SK-N-SH (cell line): ENCODE measurements at places on chromosomes 4 and X. TPM values are rescaled to one million over a fixed set of nuclear protein-coding genes. Genes with fewer than 3 reads are reported as not detected.
A peak's percentile ranks its signal among the peaks of the same experiment; 100 is the strongest.

The CENPE gene
- 1.3 and 1.7 TPM in 2 replicates for polyA plus RNA-seq

The DAPP1 gene
- polyA plus RNA-seq, result not detected in 2 replicates

The TEX11 gene
- polyA plus RNA-seq, result not detected in 2 replicates

DNA sequence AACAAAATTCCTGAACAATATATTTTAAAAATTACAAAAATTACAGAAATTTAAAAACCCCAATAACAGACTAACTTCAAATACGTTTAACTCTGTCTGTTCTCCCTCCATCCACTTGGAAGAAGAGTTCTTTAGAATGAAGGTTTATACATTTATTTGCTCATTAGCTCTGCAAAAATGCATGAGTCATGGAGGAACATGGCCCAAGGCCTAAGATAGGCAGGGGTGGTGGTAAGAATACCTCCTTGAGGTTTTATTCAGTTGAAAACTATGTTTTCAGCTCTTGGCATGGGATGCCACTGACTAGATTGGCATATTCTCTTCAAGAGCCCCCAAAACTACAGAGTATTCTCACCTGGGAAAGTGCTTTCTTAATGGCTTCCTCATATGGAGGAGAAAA is 8.8 kb upstream of the LRRC66 start:
- no peaks in the 10 kb centered on the region for H3K4me1 ChIP-seq
- H3K27me3 ChIP-seq, result no peaks in the 10 kb centered on the region
- DNase-seq, result no peak
- H3K36me3 ChIP-seq, result peaks cover 67% of the 10 kb centered on the region
- H3K27ac ChIP-seq, result peak overlapping the region; percentile 32
- no peak overlapping the region for H3K4me3 ChIP-seq

GRCh38 chrX:64395568-64395929 is 297 bp upstream of the MTMR8 start:
- H3K4me3 ChIP-seq, result peak overlapping the region; percentile 62
- H3K27ac ChIP-seq, result no peak overlapping the region
- no peak for DNase-seq
- no peaks in the 10 kb centered on the region for H3K27me3 ChIP-seq

The MAOB gene
- polyA plus RNA-seq, result 0.92 and 0.93 TPM in 2 replicates

GRCh38 chr4:25575611-25576010 is 80.0 kb upstream of the SLC34A2 start:
- no peaks in the 10 kb centered on the region for H3K4me1 ChIP-seq
- no peaks in the 10 kb centered on the region for H3K36me3 ChIP-seq
- H3K4me3 ChIP-seq, result no peak overlapping the region
- no peak overlapping the region for H3K27ac ChIP-seq
- DNase-seq, result no peak

The NPY2R gene
- 0.05 TPM in 1 of 2 replicates, not detected in the other for polyA plus RNA-seq

The HTN3 gene
- not detected in 2 replicates for polyA plus RNA-seq

- no peak overlapping the region for H3K4me3 ChIP-seq
- no peaks in the 10 kb centered on the region for H3K36me3 ChIP-seq
- H3K27me3 ChIP-seq, result no peaks in the 10 kb centered on the region
- H3K27ac ChIP-seq, result no peak overlapping the region
- H3K4me1 ChIP-seq, result no peaks in the 10 kb centered on the region
- no peak for DNase-seq
These were observed 12.1 kb downstream of the HEPH start for GRCh38 chrX:66176134-66176533.

GRCh38 chrX:43733699-43734098 is 77.6 kb downstream of the MAOA start:
- H3K4me1 ChIP-seq, result no peaks in the 10 kb centered on the region
- DNase-seq, result no peak
- no peaks in the 10 kb centered on the region; the same call in 1 of the 2 replicates for H3K27me3 ChIP-seq
- no peak overlapping the region for H3K27ac ChIP-seq

The ERCC6L gene
- 1.5 and 1.8 TPM in 2 replicates for polyA plus RNA-seq

- no peak overlapping the region for H3K27ac ChIP-seq
- DNase-seq, result no peak
- no peaks in the 10 kb centered on the region for H3K4me1 ChIP-seq
- no peaks in the 10 kb centered on the region; the same call in 1 of the 2 replicates for H3K27me3 ChIP-seq
These were observed 36.3 kb upstream of the GRPR start for GRCh38 chrX:16087076-16087475.

GRCh38 chrX:1023676-1024075 is 188.8 kb downstream of the CRLF2 start:
- H3K36me3 ChIP-seq, result no peaks in the 10 kb centered on the region
- H3K4me3 ChIP-seq, result no peak overlapping the region
- DNase-seq, result no peak
- H3K27me3 ChIP-seq, result peaks cover 12% of the 10 kb centered on the region; the same call in 1 of the 2 replicates
- no peak overlapping the region for H3K27ac ChIP-seq

The RADX gene
- not detected in 2 replicates for polyA plus RNA-seq

GRCh38 chr4:61958591-61958990 is 758.5 kb downstream of the ADGRL3 start:
- no peaks in the 10 kb centered on the region for H3K36me3 ChIP-seq
- no peak overlapping the region for H3K27ac ChIP-seq
- no peak overlapping the region for H3K4me3 ChIP-seq
- no peaks in the 10 kb centered on the region for H3K4me1 ChIP-seq
- no peak for DNase-seq

GRCh38 chrX:22135994-22136684 is 104.0 kb downstream of the PHEX start:
- H3K27ac ChIP-seq, result no peak overlapping the region
- peak; percentile 30 for DNase-seq
- no peaks in the 10 kb centered on the region for H3K36me3 ChIP-seq
- H3K4me3 ChIP-seq, result no peak overlapping the region
- H3K4me1 ChIP-seq, result peaks cover 10% of the 10 kb centered on the region
- no peaks in the 10 kb centered on the region for H3K27me3 ChIP-seq

The MFAP3L gene
- polyA plus RNA-seq, result 5.4 and 8.5 TPM in 2 replicates

DNA sequence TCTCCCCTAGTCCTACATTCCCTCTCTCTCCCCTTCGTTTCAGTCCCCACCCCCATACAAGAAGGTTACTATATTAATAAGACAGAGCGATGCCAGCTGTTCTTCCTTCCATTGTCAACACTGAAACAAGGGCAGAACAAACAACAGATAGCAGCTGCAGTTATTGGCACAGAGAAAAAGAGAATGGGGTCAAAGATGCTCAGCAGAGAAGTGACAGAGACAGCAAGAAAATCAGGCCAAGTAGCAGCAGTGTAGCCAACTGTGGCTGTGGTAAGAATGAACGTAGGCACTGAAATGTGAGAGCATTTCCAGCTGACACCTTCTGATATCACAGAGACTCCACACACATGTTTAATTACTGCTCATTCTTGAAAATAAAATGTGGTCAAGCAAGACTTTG is 641.8 kb downstream of the FSTL5 start:
- no peaks in the 10 kb centered on the region for H3K36me3 ChIP-seq
- H3K4me1 ChIP-seq, result no peaks in the 10 kb centered on the region
- DNase-seq, result no peak

DNA sequence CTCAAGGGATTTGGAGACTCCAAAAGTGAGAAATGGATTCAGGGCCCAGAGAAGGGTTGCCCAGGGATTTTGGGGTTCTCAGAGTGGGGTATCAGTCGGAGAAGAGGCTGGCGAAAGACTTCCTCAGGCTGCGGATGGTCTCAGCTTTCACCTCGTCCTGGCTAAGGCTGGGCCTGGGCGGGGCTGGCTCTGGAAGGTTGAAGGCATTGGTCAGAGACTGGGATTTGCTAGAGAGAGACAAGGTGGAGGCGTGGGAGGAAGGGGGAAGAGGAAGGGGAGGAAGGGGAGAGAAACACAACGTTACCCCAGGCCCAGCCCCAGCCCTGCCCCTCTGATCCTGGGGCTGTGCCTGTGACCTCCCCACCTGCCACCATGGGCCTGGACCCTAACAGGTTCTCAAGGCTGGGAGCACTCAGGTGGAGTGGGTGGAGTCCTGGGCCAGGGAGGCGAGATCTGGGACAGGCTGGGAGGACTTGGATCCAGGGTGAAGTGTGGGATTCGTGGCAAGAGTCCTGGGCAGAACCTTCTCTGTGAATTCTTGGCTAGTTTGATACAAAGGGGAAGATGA is 9.4 kb upstream of the TIMP1 start:
- H3K4me3 ChIP-seq, result no peak overlapping the region
- no peaks in the 10 kb centered on the region for H3K4me1 ChIP-seq
- no peaks in the 10 kb centered on the region for H3K27me3 ChIP-seq

The BEND2 gene
- polyA plus RNA-seq, result not detected in 2 replicates

The EBP gene
- 28.9 and 30.2 TPM in 2 replicates for polyA plus RNA-seq

GRCh38 chr4:123701131-123701575 is 304.6 kb downstream of the SPRY1 start:
- H3K36me3 ChIP-seq, result no peaks in the 10 kb centered on the region
- H3K27me3 ChIP-seq, result no peaks in the 10 kb centered on the region
- H3K4me3 ChIP-seq, result no peak overlapping the region
- H3K27ac ChIP-seq, result peak overlapping the region; percentile 76; the same call in 1 of the 2 replicates

DNA sequence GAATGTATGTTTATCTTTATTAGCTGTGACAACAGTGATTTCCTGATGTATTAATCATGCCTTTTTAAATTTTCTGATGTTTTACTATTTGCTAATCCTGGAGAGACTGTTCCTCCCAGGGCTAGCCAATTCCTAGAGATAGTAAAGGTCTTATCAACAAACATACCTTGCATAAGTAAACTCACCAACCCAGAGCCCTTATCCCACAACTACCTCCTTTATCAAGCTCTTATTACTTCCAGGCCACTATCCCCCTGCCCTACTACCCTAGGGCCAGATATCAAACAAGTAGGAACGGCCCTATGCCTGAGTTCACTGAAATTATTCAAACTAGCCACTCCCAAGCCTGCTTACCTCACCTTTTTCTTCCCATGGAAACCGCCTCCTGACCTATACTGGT is 58.2 kb upstream of the NPNT start:
- H3K4me1 ChIP-seq, result no peaks in the 10 kb centered on the region
- no peaks in the 10 kb centered on the region for H3K27me3 ChIP-seq
- DNase-seq, result no peak
- no peaks in the 10 kb centered on the region for H3K36me3 ChIP-seq
- H3K27ac ChIP-seq, result no peak overlapping the region

DNA sequence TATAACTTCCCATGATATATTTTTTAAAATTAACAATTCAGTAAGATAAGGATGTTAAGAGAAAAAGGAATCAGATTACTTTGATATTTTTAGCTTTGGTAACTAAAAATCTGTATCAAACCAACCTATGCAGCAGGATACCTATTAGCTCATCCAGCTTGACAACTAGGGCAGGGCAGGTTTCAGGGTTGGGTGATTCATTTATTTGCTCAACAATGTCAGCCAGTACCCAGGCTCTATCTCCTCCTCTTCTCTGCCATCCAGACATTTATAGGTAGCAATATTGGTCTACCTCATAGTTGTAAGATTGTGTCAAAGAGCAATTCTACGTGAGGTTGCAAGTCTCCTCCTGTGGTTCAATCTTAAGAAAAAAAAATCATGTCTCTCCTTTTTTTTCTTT is 421.9 kb downstream of the ANKRD50 start:
- no peaks in the 10 kb centered on the region for H3K27me3 ChIP-seq
- H3K36me3 ChIP-seq, result no peaks in the 10 kb centered on the region
- no peak overlapping the region for H3K27ac ChIP-seq
- no peak overlapping the region for H3K4me3 ChIP-seq
- DNase-seq, result no peak

DNA sequence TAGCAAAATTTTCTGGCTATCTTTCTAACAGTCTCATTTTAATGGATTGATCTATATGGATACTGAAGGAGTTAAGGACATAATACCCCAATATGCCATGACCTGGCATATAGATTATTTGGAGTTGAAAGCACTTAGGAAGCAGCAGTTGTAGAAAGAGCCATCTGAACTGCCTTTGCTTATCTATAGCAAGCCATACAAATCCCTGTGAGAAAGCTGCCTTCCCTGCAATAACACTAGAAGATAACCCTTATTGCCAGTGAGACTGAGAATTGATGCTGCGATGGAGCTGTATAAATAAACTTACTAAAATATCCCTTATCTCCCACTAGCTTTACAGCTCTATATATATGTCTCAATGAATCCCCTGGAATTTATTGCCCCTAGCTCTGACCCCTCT is 346.3 kb downstream of the TECRL start:
- H3K27me3 ChIP-seq, result no peaks in the 10 kb centered on the region
- H3K4me1 ChIP-seq, result no peaks in the 10 kb centered on the region
- no peak overlapping the region for H3K4me3 ChIP-seq

The PCDH7 gene
- polyA plus RNA-seq, result 0.45 and 0.48 TPM in 2 replicates

DNA sequence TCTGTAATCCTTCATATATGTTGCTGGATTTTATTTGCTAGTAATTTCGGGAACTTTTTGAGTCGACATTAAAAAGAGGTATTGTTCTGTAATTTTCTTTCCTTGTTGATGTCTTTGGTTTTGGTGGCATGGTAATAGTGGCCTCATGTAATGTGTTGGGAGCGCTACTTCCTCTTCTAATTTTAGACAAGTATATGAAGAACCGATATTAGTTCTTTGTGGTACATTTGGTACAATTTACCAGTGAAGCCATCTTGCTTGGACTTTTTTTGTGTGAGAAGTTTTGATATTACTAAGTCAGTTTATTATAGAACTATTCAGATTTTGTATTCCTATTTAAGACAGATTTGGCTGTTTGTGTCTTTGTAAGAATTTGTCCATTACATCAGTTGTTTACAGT is 669.2 kb upstream of the AADAT start:
- H3K27ac ChIP-seq, result no peak overlapping the region
- H3K36me3 ChIP-seq, result no peaks in the 10 kb centered on the region
- no peak for DNase-seq
- no peaks in the 10 kb centered on the region for H3K4me1 ChIP-seq

The PFKFB1 gene
- polyA plus RNA-seq, result 0.12 and 0.15 TPM in 2 replicates

GRCh38 chr4:48854395-48854683 is 23.5 kb downstream of the OCIAD1 start:
- no peaks in the 10 kb centered on the region for H3K27me3 ChIP-seq
- H3K4me3 ChIP-seq, result no peak overlapping the region
- H3K27ac ChIP-seq, result no peak overlapping the region
- H3K36me3 ChIP-seq, result peaks cover 80% of the 10 kb centered on the region
- no peaks in the 10 kb centered on the region for H3K4me1 ChIP-seq
